HCT116 (cell line): ENCODE measurements at places on chromosomes 5 and 9. TPM values are rescaled to one million over a fixed set of nuclear protein-coding genes. Genes with fewer than 3 reads are reported as not detected.

DNA sequence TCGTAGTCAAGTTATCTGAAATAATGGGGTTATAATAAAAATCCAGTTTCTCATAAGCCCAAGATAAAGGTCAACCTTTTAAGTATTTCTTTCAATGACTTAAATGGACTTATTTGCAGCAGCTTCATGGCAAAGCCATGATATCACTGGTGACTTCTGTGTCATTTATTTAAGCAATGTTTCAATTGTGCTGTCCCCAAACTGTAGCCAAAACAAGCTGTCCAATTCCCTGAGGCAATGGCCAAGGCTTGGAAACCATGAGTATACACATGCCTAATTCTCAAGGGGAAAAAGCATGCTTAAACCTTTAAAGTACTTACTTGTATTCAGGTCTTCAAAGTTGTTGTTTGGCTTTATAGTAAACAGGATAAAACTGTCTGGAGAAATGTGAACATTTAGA lies 376.4 kb upstream of the TNC start:
- H3K4me1 ChIP-seq = no peaks in the 10 kb centered on the region
- H3K4me3 ChIP-seq = no peak overlapping the region
- no peaks in the 10 kb centered on the region for H3K27me3 ChIP-seq
- no peaks in the 10 kb centered on the region for H3K36me3 ChIP-seq
- no peak overlapping the region for H3K27ac ChIP-seq

GRCh38 chr5:153957205-153957604 lies 81.5 kb downstream of the FAM114A2 start:
- no peak overlapping the region for H3K27ac ChIP-seq
- no peak for DNase-seq
- H3K36me3 ChIP-seq = no peaks in the 10 kb centered on the region

DNA sequence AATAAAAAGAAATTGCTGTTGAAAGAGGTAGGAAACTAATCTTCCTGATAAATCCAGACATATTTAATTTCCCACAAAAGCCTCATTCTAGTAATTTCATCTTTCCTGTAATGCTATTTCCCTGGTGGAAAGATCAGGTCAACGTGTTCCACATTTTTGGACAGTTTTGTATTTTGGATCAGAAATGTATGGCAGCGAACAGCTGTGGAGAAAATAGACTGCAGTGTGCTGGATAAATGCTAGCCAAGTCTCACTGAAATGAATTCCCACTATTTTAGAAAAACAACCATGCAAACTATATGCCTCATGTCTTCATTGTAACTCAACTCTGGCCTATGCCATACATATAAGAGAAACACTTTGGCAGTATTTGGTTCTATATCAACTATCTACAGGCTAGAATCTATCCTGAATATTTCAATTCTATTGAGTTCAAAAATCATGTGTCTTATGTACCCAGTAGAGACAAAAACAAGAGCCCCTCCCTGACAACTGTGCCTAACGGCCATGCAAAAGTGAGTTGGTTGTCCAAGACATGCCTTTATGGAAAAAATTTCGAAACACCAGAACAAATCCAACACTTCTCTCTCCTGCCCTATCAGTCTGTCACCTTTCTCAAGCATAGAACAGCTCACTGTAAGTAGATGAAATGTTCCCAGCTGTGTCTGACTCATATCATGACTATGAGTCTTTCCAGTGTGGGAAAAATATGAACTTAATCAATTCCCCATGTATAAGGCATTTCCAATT lies 191.3 kb upstream of the NREP start:
- H3K27ac ChIP-seq = no peak overlapping the region
- no peaks in the 10 kb centered on the region for H3K36me3 ChIP-seq
- H3K4me3 ChIP-seq = no peak overlapping the region
- DNase-seq = peak; percentile 2
- no peaks in the 10 kb centered on the region for H3K4me1 ChIP-seq

- H3K27me3 ChIP-seq = no peaks in the 10 kb centered on the region
- H3K36me3 ChIP-seq = no peaks in the 10 kb centered on the region
- no peak overlapping the region for H3K27ac ChIP-seq
- no peak overlapping the region for H3K4me3 ChIP-seq
- DNase-seq = no peak
- H3K4me1 ChIP-seq = no peaks in the 10 kb centered on the region
These were observed 177.2 kb downstream of the GOLPH3 start for GRCh38 chr5:31996909-31997308.

DNA sequence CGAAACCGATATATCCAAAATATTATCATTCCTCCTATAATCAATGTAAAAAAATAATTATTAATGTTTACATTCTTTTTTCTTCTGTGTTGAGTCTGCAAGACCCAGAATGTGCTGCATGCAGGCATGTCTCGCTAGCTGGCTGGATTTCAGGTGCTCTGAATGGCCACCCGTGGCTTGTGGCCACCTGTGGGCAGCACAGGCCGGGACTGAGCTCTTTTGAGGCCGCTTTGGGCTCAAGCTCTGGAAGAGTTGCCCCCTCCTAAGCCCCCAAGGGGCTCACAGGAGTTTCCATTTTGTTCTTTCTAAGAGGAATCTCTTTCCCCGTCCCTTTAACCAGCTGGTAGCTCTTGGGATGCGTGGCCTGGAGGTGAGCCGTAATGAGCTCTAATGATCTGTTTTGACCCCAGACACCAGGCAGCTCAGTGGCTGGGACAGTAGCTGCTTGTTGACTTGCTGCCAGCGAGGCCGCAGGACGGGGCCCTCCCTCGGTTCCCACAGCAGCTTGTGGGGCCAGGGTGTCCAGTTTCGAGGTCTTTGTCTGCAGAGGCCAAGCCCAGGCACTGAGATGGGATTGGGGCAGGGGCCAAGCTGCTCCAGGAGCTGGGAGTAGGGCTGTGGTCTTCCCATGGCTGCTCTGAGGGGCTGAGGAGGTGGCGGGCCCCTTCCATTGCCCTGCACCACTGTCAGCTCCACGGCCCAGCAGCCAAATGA lies 20.8 kb downstream of the ASS1 start:
- no peak for DNase-seq
- H3K4me1 ChIP-seq = no peaks in the 10 kb centered on the region
- H3K27ac ChIP-seq = no peak overlapping the region
- no peaks in the 10 kb centered on the region for H3K36me3 ChIP-seq
- H3K4me3 ChIP-seq = no peak overlapping the region

GRCh38 chr5:123617561-123617960 lies 105.6 kb downstream of the CSNK1G3 start:
- H3K27me3 ChIP-seq = no peaks in the 10 kb centered on the region
- no peaks in the 10 kb centered on the region for H3K4me1 ChIP-seq
- no peak overlapping the region for H3K27ac ChIP-seq
- H3K36me3 ChIP-seq = no peaks in the 10 kb centered on the region
- DNase-seq = no peak
- H3K4me3 ChIP-seq = no peak overlapping the region

GRCh38 chr5:126414874-126415502 lies 8.2 kb upstream of the GRAMD2B start:
- H3K4me3 ChIP-seq = no peak overlapping the region
- no peak for DNase-seq
- H3K36me3 ChIP-seq = no peaks in the 10 kb centered on the region
- H3K27me3 ChIP-seq = no peaks in the 10 kb centered on the region

DNA sequence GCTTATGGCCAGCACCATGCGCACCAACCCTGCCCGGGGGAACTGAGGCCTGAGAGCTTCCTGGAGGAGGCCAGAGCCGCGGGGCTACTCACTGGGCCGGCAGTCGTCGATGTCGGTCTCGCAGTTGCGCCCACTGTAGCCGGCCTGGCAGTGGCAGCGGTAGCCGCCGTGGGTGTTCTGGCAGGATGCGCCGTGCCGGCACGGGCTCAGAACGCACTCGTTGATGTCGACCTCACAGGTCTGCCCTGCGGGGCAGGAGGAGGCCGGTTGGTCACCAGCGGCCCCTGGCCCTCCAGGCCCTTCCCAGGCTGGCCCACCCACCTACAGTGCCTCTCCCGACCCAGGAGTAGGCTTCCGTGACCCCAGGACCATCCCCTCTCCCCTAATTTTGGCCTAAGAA lies 27.7 kb upstream of the SEC16A start:
- H3K27me3 ChIP-seq = no peaks in the 10 kb centered on the region
- H3K4me3 ChIP-seq = no peak overlapping the region
- H3K36me3 ChIP-seq = peaks cover 29% of the 10 kb centered on the region
- no peak for DNase-seq
- H3K4me1 ChIP-seq = no peaks in the 10 kb centered on the region

GRCh38 chr9:132221941-132222340 lies 60.1 kb downstream of the NTNG2 start:
- H3K4me3 ChIP-seq = no peak overlapping the region
- H3K27ac ChIP-seq = no peak overlapping the region
- H3K27me3 ChIP-seq = no peaks in the 10 kb centered on the region
- DNase-seq = no peak

DNA sequence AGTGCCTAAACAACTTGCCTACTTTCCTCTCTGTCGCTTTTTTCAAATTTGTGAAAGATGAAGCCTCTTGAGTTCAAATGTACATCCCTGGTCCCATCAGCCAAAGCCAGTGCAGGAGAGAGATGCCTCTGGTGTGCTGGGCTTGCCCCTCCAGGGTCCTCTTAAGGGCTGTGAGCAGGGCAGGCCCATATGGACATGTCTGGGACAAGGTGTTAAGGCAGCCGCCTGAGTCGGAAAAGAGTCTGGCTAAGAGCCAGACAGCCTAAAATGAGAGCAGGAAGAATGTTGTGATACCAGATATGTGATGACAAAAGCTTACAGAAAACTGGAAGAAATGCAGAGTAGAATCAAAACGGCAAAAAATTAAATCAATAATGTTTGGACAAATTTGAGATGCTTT lies 72.5 kb downstream of the APTX start:
- H3K36me3 ChIP-seq = no peaks in the 10 kb centered on the region
- no peaks in the 10 kb centered on the region for H3K4me1 ChIP-seq

DNA sequence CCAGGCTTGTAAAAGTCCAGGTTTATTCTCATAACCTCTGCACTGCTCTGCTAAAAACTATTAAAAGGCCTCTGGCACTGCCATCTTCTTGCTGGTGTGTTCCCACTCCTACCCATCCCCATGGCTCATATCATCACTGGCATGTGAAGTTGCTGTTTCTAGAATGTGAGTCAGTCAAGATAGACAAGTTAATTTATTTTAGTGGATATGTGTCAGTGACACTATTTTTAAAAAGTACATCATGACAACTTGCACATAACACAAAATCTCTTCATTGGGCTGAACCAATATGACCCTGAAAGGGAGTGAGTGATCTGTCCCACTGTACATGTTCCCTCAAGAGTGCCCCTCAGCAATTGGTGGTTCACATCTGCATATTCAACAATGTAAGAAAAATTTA lies 299.7 kb downstream of the NFIB start:
- DNase-seq = no peak
- no peaks in the 10 kb centered on the region for H3K4me1 ChIP-seq
- no peaks in the 10 kb centered on the region for H3K36me3 ChIP-seq
- H3K27me3 ChIP-seq = no peaks in the 10 kb centered on the region
- H3K4me3 ChIP-seq = no peak overlapping the region
- no peak overlapping the region for H3K27ac ChIP-seq

GRCh38 chr5:77230727-77231470 lies 20.4 kb downstream of the PDE8B start:
- no peaks in the 10 kb centered on the region for H3K36me3 ChIP-seq
- no peak overlapping the region for H3K4me3 ChIP-seq
- 0 out of 2 replicates have a peak, but pooled peaks cover 9% of the 10 kb centered on the region for H3K27me3 ChIP-seq
- DNase-seq = no peak
- no peaks in the 10 kb centered on the region for H3K4me1 ChIP-seq
- H3K27ac ChIP-seq = no peak overlapping the region

DNA sequence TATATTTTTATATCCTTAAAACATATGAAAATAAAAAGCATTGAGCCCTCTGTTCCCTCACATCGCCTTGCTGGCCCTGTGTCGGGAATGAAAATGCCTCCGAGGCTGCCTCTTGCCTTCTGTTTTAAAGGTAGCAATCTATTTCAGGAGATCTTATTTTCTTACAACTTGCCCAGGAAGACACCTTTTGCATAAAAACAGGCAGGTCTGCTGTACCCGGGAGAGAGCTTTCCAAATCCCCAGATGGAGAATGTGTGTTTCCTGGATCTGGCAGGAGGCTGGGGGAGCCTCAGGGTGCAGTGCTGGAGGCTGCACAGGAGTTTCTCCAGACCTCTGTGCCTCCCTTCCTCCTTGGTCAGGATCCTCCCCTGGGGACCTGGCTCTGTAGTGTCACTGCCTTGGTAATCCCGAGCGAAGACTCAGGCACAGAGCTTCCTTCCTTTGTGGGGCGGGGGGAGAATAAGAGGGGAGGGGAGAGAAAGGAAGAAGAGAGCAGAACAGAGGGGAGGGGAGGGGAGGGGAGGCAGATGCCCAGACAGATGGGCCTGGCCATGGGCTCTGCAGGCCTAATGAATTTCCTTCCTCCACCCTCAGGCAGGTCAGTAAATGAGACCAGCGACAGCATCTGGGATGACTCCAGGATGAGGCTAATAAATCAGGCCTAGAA lies 104.0 kb upstream of the BOD1 start:
- no peaks in the 10 kb centered on the region; the same call in 1 of the 2 replicates for H3K27me3 ChIP-seq
- no peak overlapping the region for H3K4me3 ChIP-seq
- no peak for DNase-seq
- no peaks in the 10 kb centered on the region for H3K36me3 ChIP-seq
- H3K4me1 ChIP-seq = no peaks in the 10 kb centered on the region

- no peak overlapping the region for H3K27ac ChIP-seq
- H3K36me3 ChIP-seq = no peaks in the 10 kb centered on the region
- H3K4me1 ChIP-seq = no peaks in the 10 kb centered on the region
- DNase-seq = no peak
- no peak overlapping the region for H3K4me3 ChIP-seq
These were observed 41.9 kb downstream of the STK10 start for GRCh38 chr5:172145870-172146747.

DNA sequence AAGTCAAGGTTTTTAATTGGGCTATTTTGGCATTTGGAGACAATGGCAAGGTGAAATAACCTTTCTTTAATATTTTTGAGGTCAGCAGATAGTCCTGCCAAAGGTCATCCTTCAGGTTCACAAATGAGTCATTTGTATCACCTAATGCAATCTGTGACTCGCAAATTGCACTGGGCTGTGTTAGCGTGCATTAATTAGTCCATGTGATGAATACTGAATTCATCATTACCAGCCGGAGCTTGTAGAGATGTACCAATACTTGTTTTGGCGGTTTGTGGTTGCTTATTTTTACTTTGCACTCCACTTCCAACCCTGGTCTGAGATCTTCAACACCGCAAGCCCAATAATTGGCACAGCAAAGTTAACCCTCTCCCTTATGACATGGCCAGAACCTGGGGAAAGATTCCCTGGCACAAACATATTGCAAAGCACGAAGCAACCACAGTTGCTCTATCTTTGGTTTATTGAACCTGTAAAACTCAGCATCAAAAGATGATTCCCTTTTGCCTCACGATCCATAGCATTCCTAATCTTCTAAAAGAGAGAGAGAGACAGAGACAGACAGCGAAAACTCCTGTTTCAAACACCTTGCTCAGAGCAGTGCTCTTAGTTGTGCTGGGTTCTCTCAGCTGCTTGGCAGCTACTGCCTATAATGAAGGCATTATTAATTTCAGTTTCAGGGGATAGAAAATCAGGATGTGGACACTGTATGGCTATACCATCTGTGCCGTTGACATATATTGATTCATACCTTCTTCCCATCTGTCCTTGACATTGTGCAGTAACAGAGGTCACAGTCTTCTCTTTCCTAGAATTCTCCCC lies 178.1 kb downstream of the EBF1 start:
- DNase-seq = no peak
- H3K4me1 ChIP-seq = no peaks in the 10 kb centered on the region
- no peak overlapping the region for H3K4me3 ChIP-seq
- peaks cover 29% of the 10 kb centered on the region for H3K27me3 ChIP-seq
- no peaks in the 10 kb centered on the region for H3K36me3 ChIP-seq

Gene PCDHB6
- not detected for total RNA-seq

Gene CD72
- 1.6 TPM for total RNA-seq

Gene NRARP
- 22.2 TPM for total RNA-seq

Gene C9
- total RNA-seq = 0.34 TPM

Gene KLHL3
- total RNA-seq = not detected

Gene AQP7
- 0.96 TPM for total RNA-seq

Gene PTPRD
- total RNA-seq = 0.02 TPM

Gene ENTR1
- total RNA-seq = 119 TPM
